ENCODE measurements at places on chromosomes 5 and 9. TPM values are rescaled to one million over a fixed set of nuclear protein-coding genes. Genes with fewer than 3 reads are reported as not detected.
A peak's percentile ranks its signal among the peaks of the same experiment; 100 is the strongest.

Gene ALDH7A1
- total RNA-seq: 12.3 TPM

Gene IFNA21
- not detected for total RNA-seq

Gene LECT2
- not detected for total RNA-seq

Gene FOXD4L5
- not detected for total RNA-seq

Gene CARTPT
- not detected for total RNA-seq

Gene TNPO1
- 92.2 TPM for total RNA-seq

Gene MOB3B
- total RNA-seq: 2.3 TPM

Gene SHISAL2B
- not detected for total RNA-seq

Gene HBEGF
- total RNA-seq: 27.7 TPM

Gene CEL
- total RNA-seq: 2.8 TPM

- no peak for DNase-seq
- H3K4me3 ChIP-seq: no peak overlapping the region
- H3K36me3 ChIP-seq: no peaks in the 10 kb centered on the region
- H3K27me3 ChIP-seq: no peaks in the 10 kb centered on the region
- H3K4me1 ChIP-seq: no peaks in the 10 kb centered on the region
These were observed 66.7 kb downstream of the DOCK2 start for GRCh38 chr5:169703813-169704212.

GRCh38 chr9:98931600-98932389 lies 11.9 kb upstream of the COL15A1 start:
- H3K4me1 ChIP-seq: no peaks in the 10 kb centered on the region
- no peak overlapping the region for H3K4me3 ChIP-seq
- DNase-seq: no peak

GRCh38 chr5:147451193-147451592 lies 58.7 kb downstream of the DPYSL3 start:
- no peak overlapping the region for H3K4me3 ChIP-seq
- H3K27ac ChIP-seq: no peak overlapping the region
- H3K36me3 ChIP-seq: no peaks in the 10 kb centered on the region
- H3K27me3 ChIP-seq: no peaks in the 10 kb centered on the region
- H3K4me1 ChIP-seq: peaks cover 14% of the 10 kb centered on the region

GRCh38 chr9:8724284-8725018 lies 924.9 kb upstream of the DMAC1 start:
- no peak overlapping the region for H3K4me3 ChIP-seq
- no peaks in the 10 kb centered on the region for H3K36me3 ChIP-seq
- peaks cover 6% of the 10 kb centered on the region for H3K4me1 ChIP-seq
- no peak for DNase-seq

GRCh38 chr5:66628561-66628960 lies 32.4 kb downstream of the MAST4 start:
- H3K36me3 ChIP-seq: no peaks in the 10 kb centered on the region
- no peaks in the 10 kb centered on the region for H3K27me3 ChIP-seq
- DNase-seq: no peak
- H3K27ac ChIP-seq: no peak overlapping the region
- no peaks in the 10 kb centered on the region for H3K4me1 ChIP-seq

DNA sequence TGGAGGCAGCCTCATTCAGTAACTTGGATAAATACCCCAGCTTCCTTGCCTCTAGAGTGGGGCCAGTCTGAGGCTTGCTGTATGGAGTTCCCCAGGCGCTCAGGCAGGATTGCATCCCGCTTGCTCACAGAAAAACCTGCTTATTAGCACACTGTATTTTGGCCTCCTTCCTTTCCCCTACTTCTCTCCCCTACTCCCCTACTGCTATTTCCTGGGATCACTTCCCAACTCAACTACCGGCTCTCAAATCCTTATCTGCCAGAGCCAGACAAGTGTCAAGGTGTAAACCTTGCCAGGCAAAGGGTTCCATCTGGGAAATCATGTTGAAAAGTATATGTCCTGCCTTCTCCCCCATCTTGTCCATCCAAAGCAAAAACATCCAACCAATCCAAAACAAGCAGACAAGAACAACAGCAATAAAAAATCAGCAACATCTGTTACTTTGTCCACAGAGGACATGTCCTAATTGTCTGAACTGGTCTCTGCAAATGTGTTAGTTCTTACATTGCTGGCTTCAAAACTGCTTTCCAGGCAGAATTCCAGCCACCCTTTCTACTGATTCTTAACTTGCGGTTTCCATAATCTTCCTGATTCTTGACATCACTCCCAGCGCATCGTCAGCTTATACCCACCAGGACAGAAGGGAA lies 164.1 kb upstream of the SEMA6A start:
- H3K27me3 ChIP-seq: no peaks in the 10 kb centered on the region
- peak overlapping the region; percentile 12 for H3K4me3 ChIP-seq
- no peaks in the 10 kb centered on the region for H3K36me3 ChIP-seq
- DNase-seq: peak; percentile 12
- H3K4me1 ChIP-seq: peaks cover 19% of the 10 kb centered on the region
- no peak overlapping the region for H3K27ac ChIP-seq

DNA sequence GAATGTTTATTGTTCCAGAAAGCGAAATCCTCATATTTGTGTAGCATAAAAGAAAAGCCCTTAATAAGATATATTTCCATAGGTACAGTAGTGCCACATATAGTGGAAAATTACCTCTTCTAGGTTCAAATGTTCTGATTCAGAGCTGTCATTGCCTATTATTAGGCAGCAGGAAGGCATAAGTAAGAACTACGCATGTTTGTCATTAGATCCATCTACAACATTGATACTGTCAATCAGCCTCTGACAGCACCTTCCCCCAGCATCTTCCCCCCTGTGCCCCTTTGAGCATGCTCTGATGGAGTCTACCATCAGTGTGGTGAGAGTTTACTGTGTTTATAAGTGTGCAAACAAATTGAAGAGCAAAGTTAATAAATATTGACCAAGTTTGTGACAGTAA lies 816.1 kb downstream of the TLE4 start:
- no peak for DNase-seq
- H3K4me1 ChIP-seq: no peaks in the 10 kb centered on the region
- H3K27me3 ChIP-seq: no peaks in the 10 kb centered on the region
- no peak overlapping the region for H3K4me3 ChIP-seq
- H3K27ac ChIP-seq: no peak overlapping the region

DNA sequence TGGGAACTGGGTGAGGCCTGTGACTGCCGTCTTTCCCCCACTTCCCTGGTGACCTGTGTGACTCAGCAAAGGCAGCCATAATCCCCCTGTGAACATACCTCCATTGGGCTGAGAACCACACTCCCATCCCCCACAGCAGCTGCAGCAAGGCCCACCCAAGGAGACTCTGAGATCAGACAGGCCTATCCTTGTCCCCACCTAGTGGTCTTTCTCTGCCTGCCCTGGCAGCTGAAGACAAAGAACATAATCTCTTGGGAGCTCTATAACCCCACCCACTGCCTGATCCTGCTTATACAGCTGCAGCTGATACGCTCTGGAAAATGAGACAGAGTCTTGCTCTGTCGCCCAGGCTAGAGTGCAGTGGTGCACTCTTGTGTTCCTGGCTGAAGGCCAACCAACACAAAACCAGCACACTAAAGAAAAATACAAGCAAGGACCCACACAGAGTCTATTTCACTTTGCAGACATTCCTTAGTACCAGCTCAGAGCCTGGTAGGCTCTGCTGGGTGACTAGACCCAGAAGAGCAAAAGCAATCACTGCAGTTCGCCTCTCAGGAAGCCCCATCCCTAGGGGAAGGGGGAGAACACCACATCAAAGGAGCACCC lies 106.7 kb downstream of the MCTP1 start:
- H3K4me1 ChIP-seq: no peaks in the 10 kb centered on the region
- H3K27ac ChIP-seq: no peak overlapping the region
- no peaks in the 10 kb centered on the region for H3K36me3 ChIP-seq

- no peaks in the 10 kb centered on the region for H3K36me3 ChIP-seq
- H3K4me1 ChIP-seq: no peaks in the 10 kb centered on the region
- no peak for DNase-seq
- H3K27me3 ChIP-seq: no peaks in the 10 kb centered on the region
These were observed 131.0 kb upstream of the BRINP1 start for GRCh38 chr9:119500072-119500771.

DNA sequence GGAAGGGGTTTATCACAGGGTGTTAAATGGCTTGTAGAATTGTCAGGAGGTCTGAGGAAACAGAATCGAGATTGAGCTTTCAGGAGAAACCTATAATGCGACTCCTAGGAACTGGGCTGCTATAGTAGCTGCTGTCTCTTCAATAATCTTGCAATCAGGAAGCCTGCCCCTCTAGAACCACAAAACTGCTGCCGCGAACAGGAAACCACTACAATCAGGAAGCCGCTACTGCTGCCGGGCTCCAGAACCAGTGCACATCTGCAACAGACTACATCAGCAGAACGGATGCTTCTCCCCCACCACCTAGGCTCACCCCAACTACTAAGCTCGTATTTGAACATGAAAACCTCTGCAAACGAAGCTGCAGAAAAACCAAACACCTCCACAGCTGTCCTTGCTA lies 31.6 kb downstream of the TNFSF8 start:
- no peaks in the 10 kb centered on the region for H3K27me3 ChIP-seq
- no peaks in the 10 kb centered on the region for H3K36me3 ChIP-seq
- H3K27ac ChIP-seq: no peak overlapping the region
- H3K4me3 ChIP-seq: no peak overlapping the region

- DNase-seq: no peak
- no peaks in the 10 kb centered on the region for H3K27me3 ChIP-seq
- H3K4me1 ChIP-seq: peaks cover 3% of the 10 kb centered on the region
- H3K4me3 ChIP-seq: no peak overlapping the region
- no peak overlapping the region for H3K27ac ChIP-seq
- H3K36me3 ChIP-seq: no peaks in the 10 kb centered on the region
These were observed 41.0 kb upstream of the SLC36A1 start for GRCh38 chr5:151406322-151406947.

All from heart left ventricle (tissue), 16 donors.